NCI-H510A treated with DMSO at 0.1 percent for 48 hours (cell line): ENCODE measurements at places on chromosomes 7 and 10.

DNA sequence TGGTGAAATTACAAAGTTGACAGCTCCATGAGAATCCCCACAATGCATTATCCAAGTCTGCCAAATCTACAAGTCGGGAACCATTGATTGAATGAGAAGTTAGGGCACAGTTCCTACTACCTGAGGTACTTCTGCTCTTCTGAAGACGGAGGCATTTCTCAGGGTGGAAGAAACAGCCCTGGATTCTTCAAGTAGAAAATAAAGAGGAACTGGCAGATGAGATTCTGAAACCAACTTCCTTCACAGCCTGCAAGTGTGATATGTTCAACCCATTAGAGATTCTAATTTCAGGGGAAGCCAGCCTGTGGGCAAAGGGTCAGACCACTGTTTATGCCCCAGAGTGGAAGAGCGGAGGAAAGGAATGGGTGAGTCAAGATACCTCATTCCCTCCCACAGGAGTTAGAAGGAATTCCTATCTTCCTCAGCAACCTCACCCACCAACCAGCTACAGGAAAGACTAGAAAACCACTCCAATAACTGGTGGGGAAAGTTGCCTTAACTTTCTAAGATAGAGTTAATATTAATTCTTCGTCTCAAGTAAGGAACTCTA lies 50.5 kb upstream of the BMPER start:
- DNase-seq = no peak

GRCh38 chr10:60086421-60086820 lies 180.1 kb upstream of the CCDC6 start:
- DNase-seq = no peak

DNA sequence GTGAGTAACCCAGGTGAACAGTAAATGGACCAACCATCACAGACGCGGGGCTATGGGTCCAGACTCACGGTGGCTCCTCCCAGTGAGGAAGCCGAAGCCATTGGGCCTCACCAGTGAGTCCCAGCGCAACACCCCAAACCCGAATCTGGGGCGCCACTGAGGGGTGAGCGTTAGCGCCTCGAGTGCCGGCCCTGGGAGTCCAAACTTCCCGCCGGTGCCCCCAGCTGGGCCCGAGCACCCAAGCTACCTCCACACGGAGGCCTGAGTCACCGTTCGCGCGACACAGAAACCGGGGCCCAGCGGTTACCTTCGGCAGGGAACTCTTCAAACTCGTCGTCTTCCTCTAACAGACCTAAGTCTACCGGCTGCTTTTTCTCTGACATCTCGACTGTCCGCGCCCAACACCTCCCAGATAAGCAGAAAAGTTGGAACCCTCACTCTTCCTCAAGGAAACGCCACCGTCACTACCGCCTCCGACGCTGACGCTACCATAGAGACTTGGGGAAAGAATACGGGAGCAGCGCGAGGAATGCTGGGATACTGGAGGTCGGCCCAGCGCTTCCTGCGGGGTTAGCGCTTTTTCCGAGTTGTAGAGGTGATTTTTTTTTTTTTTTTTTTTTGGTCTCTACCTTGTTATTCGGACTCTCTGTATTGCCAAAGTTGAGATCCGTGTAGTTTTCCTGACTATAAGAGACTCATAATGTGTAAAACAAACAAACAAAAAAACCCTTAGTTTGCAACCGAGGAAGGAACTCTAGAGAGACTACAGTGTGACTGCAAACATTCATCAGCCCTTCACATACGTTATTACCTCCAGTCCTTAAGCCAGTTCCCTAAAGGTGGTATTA lies at the start of gene SEM1:
SEM1 (minus strand) TSS at position 466 of the 848 bp plus-strand sequence; CDS start at position 383, 83 bp downstream.
- peak; percentile 67 for DNase-seq

GRCh38 chr10:97584060-97584797 lies at the start of gene HOGA1:
Gene HOGA1 (plus strand): TSS chr10:97584389. CDS start chr10:97584704, 315 bp downstream.
- DNase-seq = peak; percentile 13

DNA sequence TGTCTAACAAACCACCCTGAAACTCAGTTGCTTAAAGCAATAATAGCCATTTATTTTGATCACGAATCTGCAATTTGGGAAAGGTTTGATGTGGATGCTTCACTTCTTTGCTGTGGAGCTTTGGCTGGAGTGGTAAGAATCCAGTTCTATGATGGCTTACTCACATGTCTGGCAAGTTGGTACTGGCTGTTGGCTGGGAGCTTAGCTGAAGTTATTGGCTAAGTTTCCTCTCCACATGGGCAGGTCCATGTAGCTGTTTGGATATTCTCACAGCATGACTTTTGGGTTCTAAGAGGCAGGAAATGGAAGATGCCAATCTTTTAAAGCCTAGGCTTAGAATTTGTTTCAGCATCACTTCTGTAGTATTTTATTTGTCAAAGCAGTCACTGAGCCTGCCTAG lies 277.6 kb upstream of the NRP1 start:
- no peak for DNase-seq

DNA sequence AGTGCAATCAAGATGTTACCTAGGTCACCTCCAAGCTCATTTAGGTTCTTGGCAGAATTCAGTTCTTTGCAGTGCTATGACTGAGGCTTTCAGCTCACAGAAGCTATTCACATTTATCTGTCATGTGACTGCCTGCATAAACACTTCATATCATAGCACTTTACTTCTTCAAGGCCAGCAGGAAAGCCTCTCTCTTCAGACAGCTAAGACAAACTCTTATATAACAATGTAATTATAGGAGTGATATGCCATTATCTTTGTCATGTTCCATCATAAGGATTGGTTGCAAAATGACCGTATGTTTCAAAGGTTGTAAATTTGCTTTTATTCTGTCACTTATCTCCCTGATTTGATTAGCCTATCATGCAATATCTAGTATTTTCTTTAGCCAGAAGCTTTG lies 78.8 kb upstream of the TMEM196 start:
- DNase-seq = peak; percentile 78

- peak; percentile 82 for DNase-seq
Measured at GRCh38 chr7:55409482-55410225, 44.5 kb downstream of the LANCL2 start.

DNA sequence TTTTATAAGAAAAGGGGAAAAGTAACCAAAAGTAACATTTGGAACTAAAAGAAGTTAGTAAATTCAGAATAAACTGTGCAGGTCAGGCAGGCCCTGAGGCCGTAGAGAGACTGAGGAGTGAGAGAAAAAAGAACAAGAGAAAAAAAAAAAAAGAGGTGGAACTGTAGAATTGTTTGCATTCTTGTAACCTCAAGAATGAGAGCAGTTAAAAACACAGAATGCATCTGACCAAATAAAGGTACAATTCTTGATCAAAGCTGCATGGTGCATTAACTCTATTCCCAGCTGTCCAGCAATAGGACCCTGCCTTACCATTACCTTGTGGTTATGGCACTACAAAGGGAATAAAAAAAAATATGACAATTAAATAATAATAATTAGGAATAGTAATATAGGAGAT lies 170.1 kb upstream of the SEMA3A start:
- no peak for DNase-seq

DNA sequence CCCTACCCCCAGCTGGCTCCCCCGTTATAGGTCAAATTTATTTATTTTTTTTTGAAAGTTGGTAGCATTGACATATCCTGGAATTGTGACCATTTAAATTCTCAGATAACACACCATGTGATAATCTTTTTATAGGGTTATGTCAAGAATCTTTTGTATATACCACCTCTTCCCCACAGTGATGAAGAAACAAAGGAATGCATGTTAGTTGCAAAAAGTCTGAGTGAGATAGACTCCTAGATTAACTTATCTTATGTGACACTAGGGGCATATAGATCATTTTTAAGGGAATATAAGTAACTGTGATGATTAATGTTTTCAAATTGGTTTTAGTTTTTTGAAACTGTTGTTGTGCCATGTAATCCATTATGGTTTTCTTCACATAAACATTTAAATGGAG lies 68.3 kb downstream of the MLLT10 start:
- DNase-seq = no peak

- DNase-seq = no peak
Measured at GRCh38 chr10:86580521-86580891, 58.9 kb upstream of the WAPL start.

DNA sequence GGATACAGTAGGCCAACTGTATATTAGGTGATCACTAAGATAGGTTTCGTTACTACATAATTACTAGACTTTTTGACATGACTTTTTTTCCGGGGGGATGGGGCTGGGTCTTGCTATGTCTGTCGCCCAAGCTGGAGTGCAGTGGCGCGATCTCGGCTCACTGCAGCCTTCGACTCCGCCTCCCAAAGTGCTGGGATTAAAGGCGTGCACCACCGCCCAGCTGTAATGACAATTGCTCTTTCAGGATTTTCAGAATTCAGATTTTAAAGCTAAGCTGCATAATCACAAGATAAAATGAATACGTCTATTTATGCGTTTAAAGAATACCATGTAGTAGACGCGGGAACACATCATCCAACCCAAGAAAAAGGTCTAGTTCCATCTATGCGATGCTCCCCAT lies 982 bp downstream of the IDI1 start:
- DNase-seq = no peak

DNA sequence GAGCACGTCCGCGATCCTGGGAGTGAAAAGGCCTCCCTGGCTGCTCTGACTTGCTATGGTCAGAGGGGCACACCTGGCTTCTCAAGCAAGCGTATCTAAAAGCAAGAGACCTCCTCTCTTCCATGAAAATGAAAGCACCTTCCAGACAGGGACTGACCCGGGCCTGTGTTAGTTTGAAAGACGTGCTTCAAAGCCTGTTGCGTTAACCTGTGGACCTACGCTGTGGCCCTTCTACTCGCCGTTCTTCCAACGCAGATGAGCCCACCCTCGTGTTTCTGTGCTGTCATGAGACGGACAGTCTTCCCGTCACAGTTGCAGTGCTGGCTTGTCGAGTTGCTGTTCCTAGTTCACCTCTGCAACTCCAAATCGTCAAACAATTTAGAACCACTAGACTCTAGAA lies 15.5 kb upstream of the GDI2 start:
- no peak for DNase-seq

DNA sequence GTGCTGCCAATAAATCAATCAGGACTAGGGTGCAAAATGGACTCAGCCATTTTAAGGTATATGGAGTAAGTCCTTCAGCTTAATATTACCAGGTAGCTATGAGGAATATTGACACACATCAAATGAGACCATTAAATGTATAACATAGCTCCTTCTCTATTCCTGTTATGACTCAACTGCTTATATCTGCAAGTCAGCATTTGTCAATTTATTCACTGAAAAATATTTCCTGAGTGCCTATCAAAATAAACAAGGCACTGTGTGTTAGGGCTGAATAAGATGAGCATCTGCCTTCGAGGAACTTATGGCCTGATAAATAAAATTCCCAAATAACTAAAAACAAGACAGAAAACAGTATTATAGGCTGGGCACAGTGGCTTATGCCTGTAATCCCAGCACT lies 113.8 kb downstream of the CDK6 start:
- no peak for DNase-seq

- no peak for DNase-seq
Measured at GRCh38 chr7:127781081-127781480, 129.1 kb downstream of the SND1 start.

GRCh38 chr7:25850216-25850615 lies 301.8 kb upstream of the NFE2L3 start:
- no peak for DNase-seq

DNA sequence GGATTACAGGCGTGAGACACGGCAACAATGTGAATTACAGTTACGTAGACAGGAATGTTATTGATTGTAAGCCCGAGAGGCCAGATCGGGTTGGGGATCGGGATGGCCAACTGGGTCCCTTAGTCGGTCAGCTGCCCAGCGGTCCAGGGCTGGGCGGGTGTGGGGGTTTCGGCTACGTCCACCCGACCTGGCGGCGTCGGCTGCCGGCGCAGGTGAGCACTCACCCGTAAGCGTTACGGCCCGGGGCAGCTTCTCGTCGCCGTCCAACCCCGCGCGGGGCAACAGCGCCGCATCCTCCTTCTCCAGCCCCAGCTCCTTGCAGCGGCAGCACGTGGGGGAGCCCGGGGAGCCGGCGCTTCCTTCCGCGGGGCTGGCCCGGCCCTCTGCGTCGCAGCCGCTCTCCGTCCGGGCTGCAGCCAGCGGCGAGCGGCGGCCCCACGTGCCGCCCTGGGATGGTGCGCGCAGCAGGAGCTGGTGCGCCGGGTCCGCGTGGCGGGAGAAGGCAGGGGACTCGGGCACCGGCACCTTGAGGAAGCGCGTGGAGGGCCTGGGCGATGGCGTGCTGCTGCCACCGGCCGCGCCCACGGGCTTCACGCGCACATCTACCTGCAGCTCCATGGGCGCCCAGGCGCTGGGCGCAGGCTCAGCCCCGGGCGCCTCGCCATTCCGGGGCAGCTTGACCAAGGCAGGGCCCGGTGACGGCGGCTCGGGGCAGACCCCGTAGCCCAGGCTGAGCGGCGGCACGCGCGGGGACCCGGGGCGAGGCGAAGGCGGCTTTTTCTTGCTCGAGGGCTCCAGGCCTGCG lies 609 bp downstream of the KLRG2 start:
- no peak for DNase-seq

GRCh38 chr7:23333671-23334246 lies 34.6 kb downstream of the MALSU1 start:
- no peak for DNase-seq
